ENCODE measurements at places on chromosomes 5 and 9. TPM values are rescaled to one million over a fixed set of nuclear protein-coding genes. Genes with fewer than 3 reads are reported as not detected.

GRCh38 chr5:432928-433791, 9.8 kb upstream of the EXOC3 start:
- no peak for DNase-seq

The ZBTB5 gene
- 7.0 TPM for total RNA-seq

- DNase-seq, result no peak
These were observed 84.1 kb downstream of the FEM1C start for GRCh38 chr5:115460472-115460871.

DNA sequence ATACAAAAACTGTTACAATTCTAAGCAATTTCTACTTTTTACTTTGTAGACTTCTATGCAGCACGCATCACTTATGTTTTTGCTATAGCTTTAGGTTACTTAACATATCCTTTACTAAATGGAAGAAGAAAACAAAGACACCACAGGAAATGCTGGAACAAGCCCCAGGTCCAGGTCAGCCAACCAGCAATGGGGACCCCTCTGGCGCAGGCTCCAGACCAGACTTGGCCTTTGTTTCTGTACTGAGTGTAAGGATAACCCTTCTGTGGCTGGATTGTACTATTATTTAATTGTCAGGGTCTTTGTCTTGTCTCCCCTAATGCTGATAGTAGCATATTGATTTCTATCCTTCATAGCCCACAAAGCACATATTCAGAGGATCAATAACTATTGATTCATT, 4.2 kb downstream of the SEMA4D start:
- no peak for DNase-seq
